Psoas muscle (tissue), 8 donors: ENCODE measurements at places on chromosomes 7 and 10. TPM values are rescaled to one million over a fixed set of nuclear protein-coding genes. Genes with fewer than 3 reads are reported as not detected.

RPEL1 gene
- not detected for total RNA-seq

AKR1B15 gene
- 36.6 TPM for total RNA-seq

DNA sequence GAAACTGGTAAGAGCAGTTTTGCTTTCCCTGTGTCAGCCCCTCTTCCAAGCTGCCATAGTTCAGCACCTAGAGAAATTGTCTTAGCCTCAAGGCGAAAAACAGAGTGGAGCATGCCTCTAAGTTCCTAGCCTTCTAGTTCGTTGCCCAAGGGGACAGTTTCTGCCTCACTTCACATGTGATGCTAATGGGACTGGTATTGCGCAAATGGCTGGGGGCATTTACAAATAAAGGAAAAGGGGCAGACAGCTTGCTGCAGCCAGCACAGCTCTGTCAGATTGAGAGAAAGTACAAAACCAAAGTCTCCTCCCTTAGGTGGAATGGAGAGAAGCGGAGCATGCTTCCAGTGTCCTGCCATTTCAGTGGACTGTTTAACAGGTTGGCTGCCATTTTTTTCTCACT, 567.7 kb downstream of the ETV1 start:
- no peak overlapping the region for H3K4me3 ChIP-seq
- no peaks in the 10 kb centered on the region for H3K27me3 ChIP-seq
- no peak overlapping the region for H3K27ac ChIP-seq
- no peaks in the 10 kb centered on the region for H3K4me1 ChIP-seq
- H3K36me3 ChIP-seq = no peaks in the 10 kb centered on the region

- DNase-seq = no peak
- H3K27me3 ChIP-seq = no peaks in the 10 kb centered on the region
- H3K27ac ChIP-seq = no peak overlapping the region
- no peak overlapping the region for H3K4me3 ChIP-seq
- no peaks in the 10 kb centered on the region for H3K36me3 ChIP-seq
- no peaks in the 10 kb centered on the region for H3K4me1 ChIP-seq
Observed at GRCh38 chr7:153276394-153276793, 516.8 kb downstream of the ACTR3B start.
